ENCODE measurements at places on chromosomes 4 and X. TPM values are rescaled to one million over a fixed set of nuclear protein-coding genes. Genes with fewer than 3 reads are reported as not detected.

GRCh38 chrX:42686706-42687105, 91.3 kb downstream of the PPP1R2C start:
- DNase-seq, result no peak

GRCh38 chr4:157045507-157046127, 30.3 kb upstream of the GLRB start:
- DNase-seq, result no peak

GRCh38 chr4:119210775-119211174, 1.7 kb upstream of the USP53 start:
- no peak for DNase-seq

DNA sequence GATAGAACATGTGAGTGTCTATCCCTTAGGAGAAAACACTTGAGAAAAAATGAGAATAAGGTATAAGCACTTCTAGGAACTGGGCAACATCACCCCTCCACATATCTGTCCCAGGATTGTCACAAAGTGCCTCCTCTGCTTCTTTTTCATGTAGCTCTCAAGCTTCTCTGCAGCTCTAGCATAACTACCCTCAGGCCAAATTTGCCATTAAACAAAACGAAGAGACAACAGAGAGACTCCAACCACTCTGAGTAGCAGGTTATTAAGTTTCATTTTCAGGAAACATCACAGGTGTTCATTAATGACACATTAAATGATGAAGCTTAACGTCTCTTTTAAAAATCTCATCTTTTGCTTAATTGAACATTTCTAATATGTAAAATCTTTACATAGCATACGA, 580.0 kb downstream of the GALNTL6 start:
- DNase-seq, result no peak

DNA sequence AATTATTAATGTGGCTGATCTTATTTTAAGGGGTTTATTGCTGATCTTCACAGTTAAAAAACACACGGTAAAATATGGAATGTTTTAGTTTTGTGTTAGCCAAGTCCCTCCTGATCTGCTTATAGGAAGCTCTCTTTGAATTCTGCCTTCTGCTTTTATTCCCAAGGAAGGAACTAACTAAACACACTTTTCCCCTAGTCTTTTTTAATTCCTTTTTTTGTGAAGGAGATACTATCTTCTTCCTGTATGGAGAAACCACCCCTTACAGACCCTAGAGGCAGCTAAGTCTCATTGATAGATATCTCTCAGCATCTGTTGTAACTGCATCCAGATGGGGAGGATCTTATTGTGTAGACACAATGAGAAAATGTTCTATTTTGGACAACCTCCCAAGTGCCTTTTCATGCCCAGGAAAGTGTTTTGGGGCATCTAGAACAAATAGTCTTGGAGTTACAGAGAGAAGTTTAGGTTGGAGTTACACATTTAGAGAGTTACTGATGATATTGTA, 64.4 kb downstream of the AFF1 start:
- no peak for DNase-seq

DNA sequence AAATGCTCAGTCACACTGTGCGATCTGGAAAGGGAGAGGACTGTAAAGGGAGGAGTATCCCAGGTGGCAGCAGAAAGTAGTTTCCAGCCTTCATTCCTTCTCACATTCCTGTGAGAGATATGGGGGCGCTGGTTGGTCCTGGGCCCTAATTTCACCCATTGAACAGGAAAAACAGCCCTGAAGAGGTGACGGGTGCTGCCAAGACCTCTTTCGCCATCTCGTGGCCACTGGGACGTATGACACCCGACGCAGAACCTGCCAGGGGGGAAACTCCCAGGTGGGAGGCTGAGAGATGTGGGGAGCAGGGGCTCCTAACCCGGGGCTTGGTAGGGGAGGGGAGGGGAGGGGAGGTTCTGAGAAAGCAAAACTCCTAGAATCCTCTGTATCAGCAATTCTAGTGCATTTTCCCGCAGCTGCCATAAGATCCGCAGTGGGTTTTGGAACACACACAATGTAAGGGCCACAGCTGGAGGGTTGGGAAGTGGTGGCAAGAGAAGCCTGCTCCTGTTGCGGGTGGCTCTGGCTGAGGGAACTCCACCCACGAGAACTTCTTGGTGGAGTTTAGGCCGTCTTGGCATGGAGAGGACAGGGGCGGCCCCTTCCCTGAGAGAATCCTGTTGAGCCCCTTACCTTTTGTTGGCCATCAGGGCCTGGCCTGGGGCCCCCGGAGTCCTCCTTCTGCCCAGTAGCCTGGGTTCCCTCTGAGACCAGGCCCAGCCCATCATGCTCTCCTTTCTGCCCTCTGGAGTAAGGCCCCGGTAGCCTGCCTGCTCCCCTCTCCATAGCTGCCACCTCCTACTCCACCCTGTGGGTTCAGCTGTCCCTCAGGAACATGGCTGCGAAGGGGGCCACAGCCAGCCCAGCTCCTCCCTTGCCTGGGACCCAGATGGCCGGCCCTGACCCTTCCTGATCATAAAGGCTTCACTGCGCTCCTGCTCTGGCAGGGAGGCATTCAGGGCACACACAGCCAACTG, 134.1 kb downstream of the OR13H1 start:
- DNase-seq, result no peak

- DNase-seq, result no peak
These were observed 25.8 kb downstream of the RTL9 start for GRCh38 chrX:110384490-110384889.

DNA sequence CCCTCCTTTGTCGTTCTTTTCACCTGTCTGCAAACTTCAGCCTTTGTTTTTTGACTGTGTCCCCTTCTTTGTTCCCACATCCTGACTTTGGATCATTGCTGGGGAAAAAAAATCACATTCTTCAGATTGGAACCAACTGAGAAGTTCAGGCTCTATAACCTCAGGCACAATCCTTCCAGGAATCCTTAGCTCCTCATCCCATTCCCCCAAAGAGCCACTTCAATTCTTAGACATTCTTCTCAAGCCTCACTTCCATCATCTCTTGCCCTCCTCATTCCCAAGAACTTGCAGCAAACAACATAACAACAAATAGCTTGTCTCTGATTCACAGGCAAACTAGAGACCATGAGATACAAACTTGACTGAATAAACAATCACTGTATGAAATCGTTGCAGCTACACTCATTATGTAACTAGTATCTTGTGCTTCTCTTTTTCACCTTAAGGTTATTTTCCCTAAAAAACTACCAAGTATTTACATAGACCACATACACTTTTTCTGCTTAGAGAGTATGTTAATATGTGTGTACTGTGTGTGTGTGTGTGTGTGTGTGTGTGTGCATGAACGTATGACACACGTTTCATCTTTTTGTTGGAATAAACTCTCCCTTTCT, 26.4 kb upstream of the PGM2 start:
- no peak for DNase-seq

- DNase-seq, result no peak
These were observed 49.5 kb downstream of the RGS12 start for GRCh38 chr4:3342182-3342854.

DNA sequence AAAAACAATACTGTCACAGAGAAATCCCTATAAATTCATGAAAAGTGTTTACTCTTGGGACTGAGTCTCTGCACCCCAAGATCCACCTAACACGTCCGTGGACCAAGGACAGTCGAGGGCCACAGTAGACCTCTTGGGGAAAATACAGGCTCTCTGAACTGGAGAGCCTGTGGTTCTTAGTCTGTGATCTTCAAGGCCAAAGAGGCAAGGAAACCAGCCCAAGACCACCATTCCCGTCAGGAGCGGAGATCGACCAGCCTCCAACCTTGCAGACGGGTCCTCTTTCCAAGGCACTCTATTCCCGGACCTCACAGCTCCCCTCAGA, 1.6 kb upstream of the APBB2 start:
- no peak for DNase-seq

- DNase-seq, result no peak
These were observed 146.1 kb upstream of the OTUD4 start for GRCh38 chr4:145326491-145326890.

- no peak for DNase-seq
These were observed 288.7 kb downstream of the PRDM5 start for GRCh38 chr4:120633810-120634209.

The FNIP2 gene
- total RNA-seq, result 32.8 TPM

The SYP gene
- 0.27 TPM for total RNA-seq

The ENOX2 gene
- total RNA-seq, result 7.2 TPM

The GPRASP3 gene
- 2.7 TPM for total RNA-seq

The LUZP4 gene
- not detected for total RNA-seq
